Left lung (tissue), 14 donors: ENCODE measurements at places on chromosomes 2 and 18.

DNA sequence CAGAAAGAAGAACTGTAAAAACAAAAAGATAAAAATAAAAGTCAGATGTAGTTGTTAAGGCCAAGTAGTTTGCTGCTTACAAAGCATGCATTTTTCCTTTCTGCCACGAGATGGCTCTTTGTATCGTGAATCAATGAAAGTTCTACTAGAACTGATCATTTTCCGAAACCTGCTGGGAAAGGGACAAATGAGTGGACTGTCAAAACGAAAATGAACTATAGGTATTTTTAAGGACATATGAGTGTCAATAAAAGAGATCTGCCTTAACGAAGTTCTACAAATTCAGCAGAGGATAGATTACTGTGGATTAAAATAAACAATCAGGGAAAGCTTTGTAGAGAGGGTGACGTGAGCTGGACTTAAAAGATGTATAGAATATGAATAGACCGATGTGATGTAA is 15.0 kb upstream of the ELOA2 start:
- no peak for DNase-seq

GRCh38 chr2:39737661-39738060 is 41.4 kb downstream of the THUMPD2 start:
- no peak for DNase-seq

- no peak for DNase-seq
Measured at GRCh38 chr2:133374781-133375180, 193.5 kb downstream of the NCKAP5 start.

DNA sequence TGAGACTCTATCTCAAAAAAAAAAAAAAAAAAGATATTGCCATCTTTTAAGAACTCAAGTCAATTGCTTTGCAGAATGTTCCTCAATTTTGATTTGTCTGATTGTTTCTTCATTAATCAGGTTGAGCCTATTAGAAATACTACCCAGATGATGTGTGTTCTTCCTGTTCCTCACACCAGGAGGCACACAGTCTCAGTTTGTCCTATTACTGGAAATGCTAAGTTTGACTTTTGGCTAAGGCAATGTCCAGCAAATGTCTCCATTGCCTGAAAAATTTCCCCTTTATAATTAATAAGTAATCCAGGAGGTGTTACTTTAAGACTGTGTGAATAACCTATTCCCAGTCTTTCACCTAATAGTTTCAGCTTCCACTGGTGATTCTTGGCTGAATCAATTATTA is 28.4 kb downstream of the BOLA3 start:
- no peak for DNase-seq

DNA sequence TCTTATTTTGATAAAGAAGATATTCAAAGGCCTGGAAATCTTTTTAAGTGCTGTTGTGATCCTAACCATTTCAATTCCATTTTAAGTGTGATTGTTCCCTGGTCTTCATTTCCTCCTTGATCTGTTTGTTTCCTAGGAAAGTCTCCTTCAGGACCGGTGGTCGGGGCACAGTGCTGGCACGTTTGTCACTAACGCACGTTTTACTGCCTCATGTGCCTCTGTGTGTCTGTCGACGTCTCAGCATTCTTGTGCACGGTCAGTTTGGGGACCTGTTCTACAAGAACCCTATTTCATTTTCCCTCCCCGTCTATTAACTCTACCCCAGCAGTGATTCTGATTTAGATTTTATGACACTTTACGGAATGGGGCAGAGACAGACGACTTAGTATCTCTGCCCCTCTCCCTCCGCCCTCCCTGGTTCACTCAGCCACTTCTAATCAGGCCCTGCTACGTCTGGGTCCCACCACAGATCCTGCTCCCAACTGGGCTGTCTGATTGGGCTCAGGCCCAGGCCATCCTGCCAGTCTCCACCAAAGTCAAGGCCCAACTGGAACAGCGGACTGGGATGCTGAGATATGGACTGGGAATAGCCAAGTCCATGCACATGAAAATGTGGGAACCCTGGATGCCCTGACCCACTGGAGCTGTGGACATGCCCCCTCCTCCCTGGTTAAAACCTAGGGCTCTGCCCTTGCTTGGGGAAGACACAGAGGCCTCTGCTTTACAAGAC is 95.6 kb downstream of the TWIST2 start:
- DNase-seq: peak; percentile 10

DNA sequence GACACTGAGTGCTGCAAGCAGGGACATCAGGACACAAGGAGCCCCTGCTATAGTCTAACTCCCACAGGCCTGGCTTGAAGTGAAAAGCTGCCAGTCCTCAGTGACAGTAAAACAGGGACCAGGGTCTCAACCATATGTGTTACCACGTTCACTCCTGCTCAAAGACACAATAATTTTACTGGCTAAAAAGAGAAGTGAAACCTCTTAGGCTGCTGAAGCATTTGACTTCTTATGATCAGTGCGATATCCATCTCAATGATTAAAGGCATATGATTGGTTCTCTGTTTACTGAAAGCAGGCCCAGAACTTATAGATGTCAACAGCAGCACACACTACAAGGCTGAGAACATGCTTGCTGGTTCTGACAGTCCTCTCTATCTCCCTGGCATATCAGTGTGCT is 129.8 kb upstream of the LMAN1 start:
- DNase-seq: no peak

GRCh38 chr2:196546151-196546919 is 93.2 kb upstream of the CCDC150 start:
- DNase-seq: no peak

- no peak for DNase-seq
Measured at GRCh38 chr2:190767821-190768220, 112.8 kb upstream of the GLS start.

GRCh38 chr18:47644896-47645295 is 285.6 kb downstream of the SMAD2 start:
- no peak for DNase-seq

DNA sequence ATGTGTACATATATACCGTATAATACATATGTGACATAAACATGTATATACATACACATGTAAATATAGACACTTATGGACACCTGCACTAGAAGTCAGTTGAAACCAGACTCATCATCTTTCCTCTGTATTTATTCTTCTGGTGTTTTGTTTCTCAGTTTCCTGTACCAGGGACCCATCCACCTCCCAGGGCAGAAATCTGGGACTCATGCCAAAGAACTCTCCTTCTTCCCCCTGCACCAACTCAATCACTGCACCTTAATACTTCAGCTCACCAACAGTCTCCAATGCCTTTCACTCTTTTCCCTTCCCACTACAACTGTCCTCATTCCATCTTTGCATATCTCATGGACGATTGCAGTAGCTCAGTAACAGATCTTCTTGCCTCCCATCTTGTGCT is 428.0 kb downstream of the FBXO15 start:
- no peak for DNase-seq

- no peak for DNase-seq
Measured at GRCh38 chr2:224780106-224780505, 63.9 kb upstream of the CCDC195 start.

DNA sequence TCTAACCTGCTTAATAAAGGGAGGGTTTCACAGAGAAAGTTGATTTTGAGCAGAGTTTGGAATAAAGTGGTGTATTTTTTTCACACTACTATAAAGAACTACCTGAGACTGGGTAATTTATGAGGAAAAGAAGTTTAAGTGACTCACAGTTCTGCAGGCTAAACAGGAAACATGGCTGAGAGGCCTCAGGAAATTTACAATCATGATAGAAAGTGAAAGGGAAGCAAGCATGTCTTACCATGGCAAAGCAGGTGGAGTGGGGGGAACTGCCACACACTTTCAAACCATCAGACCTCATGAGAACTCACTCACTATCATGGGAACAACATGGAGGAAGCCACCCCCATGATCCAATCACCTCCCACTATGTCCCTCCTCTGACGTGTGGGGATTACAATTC is 546.7 kb downstream of the EPHA4 start:
- no peak for DNase-seq

DNA sequence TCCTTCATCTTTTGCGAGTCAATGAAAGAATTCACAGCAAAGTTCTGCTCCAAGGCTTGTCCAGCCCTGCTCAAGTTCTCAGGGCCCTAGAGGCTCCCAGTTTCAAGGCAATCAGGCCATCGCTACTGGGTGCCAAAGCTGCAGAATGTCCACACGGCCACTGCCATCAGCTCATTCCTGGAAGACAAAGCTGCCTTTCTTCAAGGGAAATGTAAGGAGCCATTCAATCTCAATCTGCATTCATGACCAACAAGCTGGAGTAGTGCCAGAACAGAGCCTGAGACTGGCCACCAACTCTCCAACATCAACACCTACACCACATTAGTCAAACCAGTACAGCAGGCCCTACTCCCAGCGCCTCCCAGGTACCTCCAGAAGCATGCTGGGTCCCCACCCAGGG is 202.2 kb downstream of the TCF4 start:
- no peak for DNase-seq

GRCh38 chr18:48898521-48898920 is 52.2 kb downstream of the SMAD7 start:
- no peak for DNase-seq

DNA sequence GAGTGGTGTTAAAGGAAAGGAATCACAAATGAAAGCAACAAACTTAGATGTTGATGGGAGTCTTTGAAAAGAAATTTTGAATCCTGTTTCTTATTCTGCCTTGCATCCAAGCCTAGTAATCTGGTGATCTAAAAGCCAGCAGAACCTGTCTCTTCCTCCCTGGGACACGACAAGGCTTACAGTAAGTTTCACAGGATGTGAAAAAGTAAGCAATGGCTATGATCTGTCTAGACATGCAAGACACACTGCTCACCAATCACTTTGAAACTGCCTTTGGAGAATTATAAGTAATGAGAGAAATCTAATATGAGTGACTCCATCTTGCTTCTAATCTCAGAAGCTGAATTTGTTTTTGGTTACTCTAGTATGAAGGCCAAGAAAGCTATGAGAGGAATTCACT is 103.7 kb downstream of the KCNH7 start:
- no peak for DNase-seq
